ENCODE measurements at places on chromosomes 6 and 20.

DNA sequence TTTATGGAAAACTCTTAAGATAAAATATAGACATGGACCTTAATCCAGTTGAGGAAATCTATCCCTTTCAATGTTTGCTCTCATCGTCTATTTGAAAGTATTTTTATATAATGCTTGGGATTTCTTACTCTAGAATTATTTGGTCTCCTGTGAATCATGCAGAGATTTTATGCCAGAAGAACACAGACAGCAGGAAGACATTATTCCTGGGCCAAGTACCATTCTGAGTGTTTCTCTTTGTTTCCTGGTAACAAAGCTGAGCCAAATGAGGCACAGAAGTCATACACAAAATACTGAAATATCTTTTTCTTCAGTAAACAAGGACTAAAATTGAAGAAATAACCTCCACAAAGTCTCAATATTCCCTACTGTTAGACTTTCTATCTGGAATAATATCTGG is 538.2 kb upstream of the EYS start:
- no peak for DNase-seq

- DNase-seq, result no peak
Observed at GRCh38 chr6:153092082-153093013, 38.7 kb downstream of the RGS17 start.

GRCh38 chr20:13259921-13260320 is 38.8 kb downstream of the ISM1 start:
- DNase-seq, result peak; percentile 62

DNA sequence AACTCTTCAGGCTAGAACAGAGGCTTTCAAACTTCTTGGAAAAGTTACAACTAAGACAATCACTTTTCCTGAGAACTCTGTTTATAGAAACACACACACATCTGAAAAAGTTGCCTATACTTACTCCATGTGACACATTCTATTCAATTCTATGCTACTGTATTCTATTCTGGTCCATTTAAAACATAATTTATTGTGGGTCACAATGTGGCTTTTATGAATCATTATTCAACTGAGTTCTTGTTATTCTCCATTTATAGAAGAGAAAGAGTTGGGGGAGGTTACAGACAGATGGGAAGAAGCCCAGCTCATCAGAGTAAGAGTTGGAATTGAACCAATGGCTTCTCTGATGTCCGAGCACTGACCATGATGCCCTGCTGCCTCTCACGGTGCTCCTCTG is 21.6 kb upstream of the BCAS1 start:
- DNase-seq, result no peak

GRCh38 chr6:18323935-18324705 is 59.8 kb upstream of the DEK start:
- DNase-seq, result peak; percentile 20

GRCh38 chr20:57746832-57747404 is 37.1 kb upstream of the PMEPA1 start:
- DNase-seq, result no peak

DNA sequence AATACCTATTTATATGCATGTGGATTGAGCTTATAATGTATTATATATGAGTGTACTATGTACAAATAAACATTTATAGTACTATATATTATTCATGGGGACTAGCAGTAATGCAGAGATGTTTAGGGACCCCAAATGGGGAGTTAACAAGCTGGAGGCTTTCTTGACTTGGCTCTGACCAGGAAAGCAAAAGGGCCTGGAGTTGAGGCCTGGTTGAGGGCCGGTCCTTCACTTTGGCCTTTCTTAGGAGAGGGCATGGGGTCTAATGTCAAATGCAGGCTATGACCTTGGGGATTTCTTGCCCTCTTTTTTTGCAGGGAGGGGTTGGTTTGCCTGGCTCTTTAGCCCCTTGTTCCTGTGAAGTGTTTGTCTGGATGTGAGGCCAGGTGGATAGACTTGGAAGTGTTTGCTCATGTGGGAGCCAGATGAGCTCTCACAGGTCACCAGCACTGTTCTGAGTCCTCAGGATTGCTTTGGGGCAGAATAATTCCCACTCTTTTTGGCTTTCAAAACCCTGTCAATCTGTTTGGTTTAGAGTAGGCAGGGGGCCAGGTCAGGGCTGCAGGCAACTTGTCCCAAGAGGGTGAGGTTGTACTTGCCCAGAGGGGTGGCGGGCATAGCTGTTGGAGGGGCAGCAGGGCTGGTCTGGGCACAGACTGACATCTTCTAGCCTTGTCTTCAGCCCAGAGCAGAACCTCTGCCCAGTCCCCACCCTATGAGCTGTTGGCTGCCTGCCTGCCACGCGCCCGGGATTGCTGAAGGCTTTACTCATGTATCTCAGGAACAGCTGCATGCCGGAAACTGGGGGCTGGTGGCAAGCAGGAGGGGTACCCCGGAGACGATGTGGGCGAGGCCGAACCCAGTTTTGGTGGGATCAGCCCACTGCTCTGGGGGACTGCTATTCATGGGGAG is 14.6 kb downstream of the TJAP1 start:
- DNase-seq, result no peak

- DNase-seq, result no peak
Observed at GRCh38 chr6:133132466-133132971, 108.6 kb upstream of the EYA4 start.

Measured in NCI-H526 (cell line).